ENCODE measurements at places on chromosomes 12 and 14.

GRCh38 chr12:104534162-104534856, 77.6 kb downstream of the CHST11 start:
- DNase-seq: no peak

GRCh38 chr14:66115740-66116502, 370.2 kb upstream of the CCDC196 start:
- DNase-seq: no peak

DNA sequence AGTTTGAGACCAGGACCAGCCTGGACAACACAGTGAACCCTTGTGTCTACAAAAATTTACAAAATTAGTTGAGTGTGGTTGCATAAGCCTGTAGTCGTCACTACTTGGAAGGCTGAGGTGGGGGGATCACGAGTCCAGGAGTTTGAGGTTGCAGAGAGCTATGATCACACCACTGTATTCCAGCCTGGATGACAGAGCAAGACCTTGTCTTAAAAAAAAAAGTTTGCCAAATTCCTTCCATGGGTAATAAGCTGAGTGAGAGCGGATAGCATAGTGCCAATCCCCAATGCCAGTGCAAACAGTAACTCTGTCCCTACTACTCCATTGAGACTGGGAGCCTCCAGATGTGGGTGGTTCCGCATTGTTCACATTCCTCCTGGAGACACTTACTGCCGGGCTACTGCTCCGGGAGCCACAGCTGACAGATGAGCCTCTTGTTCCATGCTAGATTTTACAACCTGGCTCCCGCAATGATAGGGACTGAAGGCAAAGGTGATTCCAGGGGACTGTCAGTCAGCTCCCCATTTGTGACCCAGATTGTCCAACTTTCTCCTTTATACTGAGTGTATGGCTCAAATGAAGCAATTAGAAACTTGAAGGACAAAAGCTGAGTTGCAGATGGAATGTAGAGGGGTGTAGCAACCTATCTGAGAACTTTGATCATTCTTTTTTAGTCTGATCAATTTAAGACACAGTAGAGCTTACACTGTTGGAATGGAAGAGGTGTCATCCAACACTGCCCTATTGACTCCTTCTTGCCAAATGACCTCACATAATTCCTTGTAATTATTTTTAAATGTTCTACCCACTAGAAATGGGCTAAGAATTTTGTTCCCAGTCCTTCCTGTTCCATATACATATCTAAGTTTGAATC, 13.4 kb upstream of the FRMD6 start:
- DNase-seq: no peak

DNA sequence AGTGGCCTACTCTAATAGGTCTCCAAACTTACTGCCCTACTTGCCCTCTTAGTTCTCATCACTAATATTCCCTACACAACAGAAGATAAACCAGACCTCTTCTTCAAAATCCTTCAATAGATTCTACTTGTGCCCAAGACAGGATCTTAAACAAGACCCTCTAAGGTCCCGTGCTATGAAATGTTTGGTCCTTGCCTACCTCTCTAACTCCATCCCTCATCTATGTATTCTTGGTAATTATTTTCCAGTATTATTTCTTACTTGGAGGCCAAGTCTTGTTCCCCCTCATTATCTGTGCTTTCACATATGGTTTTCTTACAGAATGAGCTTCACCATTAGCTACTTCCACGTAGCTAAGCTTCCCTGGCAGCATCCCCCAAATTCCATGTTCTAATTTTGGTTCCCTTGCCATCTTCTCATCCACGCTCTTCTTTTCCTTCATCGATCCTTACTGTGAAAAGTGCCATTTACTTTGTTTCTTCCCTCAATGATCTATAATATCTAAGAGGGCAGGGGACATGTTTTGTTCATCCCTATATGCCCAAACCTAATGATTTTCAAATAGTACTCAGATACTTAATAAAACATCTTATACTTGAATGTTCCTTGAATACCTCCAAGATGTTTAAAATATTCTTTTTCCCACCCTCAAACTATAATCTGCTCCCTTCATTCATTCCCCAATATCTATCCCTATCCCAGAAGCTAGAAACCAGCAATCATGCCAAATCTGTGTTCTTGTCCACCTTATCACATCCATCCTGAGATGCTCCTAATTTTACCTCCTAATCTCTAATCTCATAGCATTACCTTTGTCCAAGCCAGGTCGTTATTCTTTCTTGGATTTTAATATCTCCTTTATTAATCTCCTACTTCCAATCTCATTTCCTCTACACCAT, 10.1 kb downstream of the HNRNPC start:
- no peak for DNase-seq

GRCh38 chr14:61505815-61506809, 184.7 kb downstream of the PRKCH start:
- DNase-seq: peak; percentile 69

DNA sequence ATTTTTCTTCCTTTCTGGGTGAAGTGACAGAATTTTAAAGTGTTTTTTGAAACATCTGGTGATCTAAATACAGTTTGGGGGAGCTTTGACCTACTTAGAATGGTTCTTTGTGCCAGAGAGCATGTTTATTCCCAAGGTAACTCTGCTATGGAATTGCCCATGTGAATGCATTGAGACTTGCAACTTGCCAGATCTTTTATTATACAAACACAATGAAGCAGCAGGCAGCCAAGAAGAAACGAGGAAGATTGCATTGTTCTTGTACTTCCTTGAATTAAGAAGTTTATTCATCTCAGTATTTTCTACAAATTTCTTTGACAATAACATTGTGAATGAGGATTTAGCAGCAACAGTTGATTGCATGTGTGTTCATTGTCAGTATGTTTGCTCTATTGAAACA, 55.5 kb downstream of the FGD4 start:
- no peak for DNase-seq

- DNase-seq: no peak
Observed at GRCh38 chr12:70005864-70006618, 181.0 kb downstream of the MYRFL start.

DNA sequence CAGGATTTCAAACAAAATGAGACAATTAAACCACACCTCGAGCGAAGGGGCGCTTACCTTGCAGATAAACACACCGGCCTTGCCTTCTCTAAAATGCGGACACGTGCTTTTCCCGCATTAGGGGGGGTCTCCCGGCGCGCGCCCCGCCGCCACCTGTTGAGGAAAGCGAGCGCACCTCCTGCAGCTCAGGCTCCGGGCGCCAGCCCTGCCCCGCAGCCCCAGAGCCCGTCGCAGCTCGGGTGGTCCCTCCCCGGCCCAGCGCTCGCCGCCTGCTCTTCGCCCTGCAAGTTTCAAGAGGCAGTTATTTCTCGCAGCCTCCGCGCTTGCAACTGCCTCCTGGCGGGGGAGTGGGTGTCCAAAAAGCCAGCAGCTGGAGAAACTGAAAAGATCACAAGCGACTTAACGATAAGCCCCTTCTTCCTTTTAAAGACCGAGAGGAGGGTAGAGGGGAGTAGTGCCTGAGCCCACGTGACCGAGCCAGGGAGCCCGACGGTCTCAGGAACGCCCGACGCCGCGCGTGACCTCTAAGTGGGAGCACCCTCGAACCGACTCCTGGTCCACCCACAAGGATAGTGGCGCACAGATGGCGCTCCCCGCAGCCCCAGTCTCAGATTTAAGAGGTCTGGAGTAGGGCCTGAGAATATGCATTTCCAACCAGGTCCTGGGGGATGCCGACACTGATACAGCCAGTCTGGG, at the start of gene ESR2:
Gene ESR2 (minus strand): TSS at position 396 of the 696 bp plus-strand sequence. CDS start 11,386 bp downstream, outside the sequence.
- DNase-seq: peak; percentile 41

DNA sequence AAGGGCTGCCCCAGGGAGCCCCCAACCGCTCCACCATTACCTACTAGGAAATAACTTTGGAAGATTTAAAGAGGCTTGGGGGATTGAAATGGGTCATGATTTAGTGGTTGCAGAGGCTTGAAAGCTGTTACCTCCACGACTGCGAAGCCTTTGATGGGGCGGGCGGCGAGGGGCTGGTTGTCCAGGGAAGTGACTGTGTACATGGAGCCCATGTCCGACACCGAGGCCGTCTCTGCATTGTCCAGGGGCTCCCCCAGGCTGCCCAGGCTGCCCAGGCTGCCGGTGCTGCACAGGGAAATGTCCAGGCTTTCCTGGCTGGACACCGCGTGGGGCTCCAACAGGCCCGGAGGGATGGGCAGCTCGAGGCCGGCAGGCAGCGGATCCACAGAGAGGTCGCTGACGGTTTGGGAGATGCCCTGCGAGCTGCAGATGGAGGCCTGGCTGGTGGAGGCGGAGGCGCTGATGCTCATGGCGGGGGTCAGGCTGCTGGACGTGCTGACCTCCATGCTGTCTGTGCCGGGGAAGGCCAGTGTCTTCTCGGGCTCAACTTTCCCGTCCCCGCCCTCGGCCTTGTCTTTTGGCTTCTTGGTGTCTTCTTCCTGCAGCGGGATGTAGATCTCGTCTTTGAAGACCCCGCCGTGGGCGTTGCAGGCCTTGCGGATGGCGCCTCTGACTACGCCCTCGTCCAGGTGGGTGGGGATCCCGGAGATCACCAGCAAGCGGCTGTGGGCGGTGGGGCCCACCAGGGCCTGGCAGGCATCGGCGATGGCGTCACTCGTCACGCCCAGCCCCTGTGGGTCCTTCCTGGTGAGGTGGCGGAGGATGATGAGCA, 58.9 kb downstream of the TRAFD1 start:
- no peak for DNase-seq

DNA sequence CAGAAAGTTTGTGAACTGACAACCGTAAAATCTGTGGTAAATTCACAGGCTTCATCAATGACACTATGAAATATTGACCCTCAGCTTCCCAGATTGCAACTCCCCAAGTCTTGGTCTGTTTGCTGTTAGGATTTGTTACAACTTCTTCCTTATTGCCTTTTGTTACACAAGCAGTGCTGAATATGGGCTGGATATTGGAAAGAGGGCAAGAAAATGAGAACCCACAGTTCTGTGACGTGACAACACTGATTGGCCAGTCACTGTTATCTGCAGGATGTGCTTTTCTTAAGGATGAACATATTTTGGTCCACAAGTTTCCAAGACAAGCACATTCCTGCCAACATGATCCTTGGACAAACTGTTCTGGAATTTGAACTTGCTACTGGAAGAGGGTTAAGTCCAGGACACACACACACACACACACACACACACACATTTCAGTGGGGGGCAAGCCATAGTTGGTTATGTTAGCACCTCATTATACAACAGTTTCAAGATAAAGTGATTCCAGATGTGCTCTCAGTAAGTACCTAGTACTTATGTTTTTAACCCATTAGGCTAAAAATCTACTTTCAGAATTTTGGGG, 16.6 kb upstream of the SLC38A2 start:
- peak; percentile 52 for DNase-seq

DNA sequence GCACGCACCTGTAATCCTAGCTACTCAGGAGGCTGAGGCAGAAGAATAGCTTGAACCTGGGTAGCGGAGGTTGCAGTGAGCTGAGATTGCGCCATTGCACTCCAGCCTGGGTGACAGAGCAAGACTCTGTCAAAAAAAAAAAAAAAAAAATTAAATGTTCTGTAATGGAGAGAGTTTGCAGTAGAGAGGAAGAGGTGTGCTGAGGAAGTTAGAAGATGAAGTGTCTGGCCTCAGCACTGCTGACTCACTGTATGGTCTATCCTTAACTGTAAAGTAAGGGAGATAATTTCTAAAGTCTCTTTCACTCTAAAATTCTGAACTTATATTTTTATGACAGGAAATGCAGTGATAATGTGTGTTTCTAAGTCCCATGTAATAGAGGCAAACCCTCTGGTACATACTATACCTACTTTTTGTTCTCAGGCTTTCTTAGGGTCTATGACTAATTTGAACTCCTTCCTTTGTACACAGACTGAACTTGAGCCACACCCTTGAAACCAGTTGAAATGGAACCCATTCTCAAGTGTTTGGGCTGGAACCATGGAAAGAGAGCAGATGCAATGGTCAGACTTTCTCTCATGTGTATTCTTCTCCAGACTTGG, 278.1 kb upstream of the FAR2 start:
- no peak for DNase-seq

DNA sequence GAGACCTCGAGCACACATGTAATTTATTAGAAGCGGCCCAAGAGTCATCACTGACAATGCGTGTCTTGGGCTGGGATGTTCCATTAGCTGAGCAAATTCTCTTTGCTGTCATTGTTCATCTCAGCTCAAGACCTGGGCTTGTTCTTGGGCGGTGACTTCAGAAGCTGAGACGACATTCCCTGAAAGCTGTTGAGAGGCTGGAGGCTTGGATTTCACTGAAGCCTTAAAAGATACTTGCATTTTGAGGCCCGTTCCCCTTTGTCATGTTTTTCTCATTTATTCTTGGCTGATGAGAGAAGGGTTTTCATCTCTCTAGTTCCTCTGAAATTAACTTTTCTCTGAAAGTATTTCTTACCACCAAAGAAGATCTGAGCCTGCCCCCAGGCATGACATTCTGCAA, 16.6 kb upstream of the SUSD6 start:
- DNase-seq: no peak

DNA sequence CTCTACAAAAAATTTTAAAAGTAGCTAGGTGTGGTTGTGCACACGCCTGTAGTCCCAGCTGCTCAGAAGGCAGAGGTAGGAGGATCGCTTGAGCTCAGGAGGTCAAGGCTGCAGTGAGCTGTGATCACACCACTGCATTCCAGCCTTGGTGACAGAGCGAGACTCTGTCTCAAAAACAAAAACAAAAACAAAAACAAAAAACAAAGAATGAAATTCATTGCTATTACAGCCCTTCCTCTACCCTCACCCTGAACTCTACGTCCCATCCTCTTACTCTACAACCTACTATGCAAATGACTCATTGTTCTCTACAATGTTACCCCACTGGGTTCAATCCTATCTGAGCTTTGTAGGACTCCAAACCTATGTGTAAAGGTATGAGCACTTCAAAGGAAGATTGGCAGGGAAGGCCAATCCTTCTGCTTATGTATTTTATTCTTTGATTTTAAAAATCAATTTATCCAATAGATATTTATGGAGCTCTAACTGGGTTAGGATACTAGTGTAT, 39.3 kb downstream of the NINJ2 start:
- no peak for DNase-seq

GRCh38 chr14:102971314-102971713, 48.9 kb downstream of the AMN start:
- no peak for DNase-seq

- peak; percentile 30 for DNase-seq
Observed at GRCh38 chr12:62933602-62934238, 1.2 kb downstream of the PPM1H start.

- no peak for DNase-seq
Observed at GRCh38 chr12:28905220-28905955, 243.7 kb upstream of the FAR2 start.

- no peak for DNase-seq
Observed at GRCh38 chr12:15534874-15535273, 212.6 kb downstream of the PTPRO start.

DNA sequence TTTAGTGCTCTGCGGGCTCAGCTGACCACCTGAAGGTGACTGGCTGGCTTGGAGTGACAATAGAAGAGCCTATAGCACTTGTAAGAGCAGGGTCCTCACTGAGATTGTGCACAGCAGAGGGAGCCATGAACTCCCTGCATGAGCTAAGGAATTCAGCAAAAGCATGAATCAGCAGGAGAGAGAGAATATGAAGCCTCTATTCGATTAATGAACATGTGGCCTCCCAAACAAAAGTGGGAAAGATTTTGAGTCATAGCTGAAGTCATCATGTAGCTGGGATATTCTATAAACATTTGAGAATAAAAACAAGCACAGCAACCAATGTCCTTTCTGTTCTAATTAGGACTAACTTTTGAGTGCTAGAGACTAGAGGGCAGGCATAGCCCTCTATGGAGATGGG, 626.6 kb downstream of the DIO2 start:
- no peak for DNase-seq

- no peak for DNase-seq
Observed at GRCh38 chr14:82854901-82855300, 1321.2 kb upstream of the SEL1L start.

GRCh38 chr14:65478596-65478995, 66.1 kb downstream of the FUT8 start:
- no peak for DNase-seq

- no peak for DNase-seq
Observed at GRCh38 chr14:54955143-54955542, 52.5 kb upstream of the GCH1 start.

Measured in right hindlimb (tissue), 1 donor.